ENCODE measurements at places on chromosomes 1 and 21. TPM values are rescaled to one million over a fixed set of nuclear protein-coding genes. Genes with fewer than 3 reads are reported as not detected.
A peak's percentile ranks its signal among the peaks of the same experiment; 100 is the strongest.

GRCh38 chr1:230191855-230192254 is 124.8 kb downstream of the GALNT2 start:
- no peak for DNase-seq

GRCh38 chr1:160363951-160364735 is 2.7 kb upstream of the NHLH1 start:
- DNase-seq = no peak

DNA sequence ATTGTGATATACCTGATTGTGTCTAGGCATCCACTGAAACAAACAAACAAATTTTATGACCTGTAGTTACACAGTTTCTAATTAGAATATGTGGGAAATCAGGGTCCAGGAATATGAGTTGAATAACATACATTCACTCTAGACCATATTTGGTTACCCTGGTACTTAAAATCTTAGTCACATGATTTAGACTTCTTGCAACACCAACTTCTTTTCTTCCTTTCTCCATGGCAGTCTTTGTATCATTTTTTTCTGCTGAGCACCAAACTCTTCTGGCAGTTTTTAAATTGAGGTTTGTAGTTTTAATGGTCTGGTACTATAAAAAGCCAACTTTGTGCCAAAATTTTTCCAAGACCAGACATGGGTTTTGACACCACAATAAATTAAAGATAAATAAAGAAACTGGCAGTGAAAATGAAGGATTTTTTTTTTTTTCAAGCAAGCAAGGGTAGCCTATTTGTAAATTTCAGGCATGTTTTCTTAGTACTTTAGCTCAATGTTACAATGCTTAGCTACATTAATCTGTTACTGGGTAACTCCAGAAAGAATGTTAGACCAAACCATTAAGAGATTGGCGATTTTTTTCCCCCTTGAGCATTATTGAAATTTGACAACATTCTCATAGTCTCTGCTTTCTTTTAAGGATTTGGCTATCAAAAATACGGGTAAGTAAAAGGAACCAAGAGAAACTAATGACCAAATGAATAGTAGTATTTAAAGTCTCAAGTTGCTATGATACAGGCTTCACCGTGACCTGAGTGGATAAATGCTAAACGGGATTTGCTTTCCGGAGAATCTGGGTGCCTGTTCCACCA is 108.5 kb downstream of the NFIA start:
- no peak for DNase-seq

DNA sequence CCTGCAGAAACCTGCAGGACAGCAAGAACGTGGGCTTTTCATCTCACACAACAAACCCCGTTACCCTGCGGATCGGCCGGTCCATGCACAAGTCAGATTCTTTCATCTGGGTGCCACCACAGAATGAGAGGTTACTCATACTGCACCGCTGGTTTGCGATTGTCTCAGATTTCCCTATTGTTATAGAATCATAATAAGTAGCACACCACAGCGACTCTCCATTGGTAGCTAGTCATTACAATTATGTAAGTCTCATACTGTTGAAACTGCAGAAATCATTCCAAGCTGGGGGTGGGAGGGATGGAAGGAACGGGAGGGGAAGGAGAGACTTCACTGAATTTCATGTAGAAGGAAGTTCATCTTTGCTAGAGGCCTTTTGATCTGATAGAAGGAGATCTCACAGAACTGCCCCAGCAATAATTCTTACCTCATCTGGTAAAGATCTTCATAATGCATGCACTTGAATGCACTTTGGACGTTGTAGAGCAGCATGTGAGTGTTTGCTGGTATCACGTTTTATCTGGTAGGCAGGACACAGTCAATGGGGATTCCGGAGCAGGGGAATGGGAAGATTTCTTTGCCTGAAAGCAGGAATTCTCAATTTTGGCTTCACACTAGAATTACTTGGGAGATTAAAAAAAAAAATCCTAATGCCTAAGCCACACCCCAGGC is 221.1 kb downstream of the KIF26B start:
- DNase-seq = no peak

MOV10 gene
- total RNA-seq = 60.3 TPM

RGS4 gene
- total RNA-seq = 280 TPM

RUNX3 gene
- under 0.01 TPM for total RNA-seq

GRCh38 chr1:167209044-167209443 is 11.6 kb upstream of the POU2F1 start:
- no peak for DNase-seq

DNA sequence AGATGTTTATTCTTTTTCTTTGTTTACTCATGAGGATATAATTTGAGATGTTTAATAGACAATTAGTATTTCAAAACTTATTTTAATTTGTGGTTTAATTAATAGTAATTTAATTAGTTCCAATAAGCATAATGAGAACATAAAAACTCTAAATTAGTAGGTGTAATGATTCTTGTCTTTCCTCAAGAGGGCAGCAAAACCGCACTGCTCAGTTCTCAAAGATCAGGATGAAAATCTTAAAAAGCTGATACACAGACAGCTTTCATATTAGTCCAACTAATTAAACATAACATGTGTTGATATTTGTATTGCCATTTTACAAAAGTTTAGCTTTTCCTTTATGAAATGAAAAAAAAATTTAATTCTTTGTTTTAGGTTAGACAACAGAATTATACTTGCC is 106.7 kb upstream of the C21orf91 start:
- DNase-seq = no peak

- DNase-seq = no peak
Measured at GRCh38 chr1:201288007-201288406, 4.7 kb downstream of the PKP1 start.

GRCh38 chr1:172163498-172164215 is 256.8 kb upstream of the C1orf105 start:
- DNase-seq = no peak

GRCh38 chr1:67552336-67552759 is 122.1 kb upstream of the SERBP1 start:
- DNase-seq = no peak

DNA sequence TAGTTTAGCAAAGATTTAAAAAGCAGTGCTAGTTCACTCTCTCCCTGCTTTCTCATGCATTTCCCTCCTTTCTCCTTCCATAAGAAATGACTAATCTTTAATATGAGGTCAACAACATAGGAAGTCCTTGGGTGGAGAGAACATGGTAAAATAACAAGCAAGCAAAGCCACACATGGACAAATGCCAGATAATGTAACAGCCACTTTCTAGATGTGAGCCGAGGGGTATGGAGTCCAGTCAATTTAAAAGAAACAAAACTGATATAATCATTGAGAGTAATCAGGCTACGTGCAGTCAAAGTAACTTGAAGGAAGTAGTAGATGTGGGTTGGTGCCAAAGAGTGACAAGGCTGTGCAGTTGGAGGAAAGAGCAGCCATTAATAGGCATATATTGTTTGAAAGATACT is 69.6 kb downstream of the DUSP10 start:
- DNase-seq = peak; percentile 15

KCNJ15 gene
- 0.04 TPM for total RNA-seq

DNA sequence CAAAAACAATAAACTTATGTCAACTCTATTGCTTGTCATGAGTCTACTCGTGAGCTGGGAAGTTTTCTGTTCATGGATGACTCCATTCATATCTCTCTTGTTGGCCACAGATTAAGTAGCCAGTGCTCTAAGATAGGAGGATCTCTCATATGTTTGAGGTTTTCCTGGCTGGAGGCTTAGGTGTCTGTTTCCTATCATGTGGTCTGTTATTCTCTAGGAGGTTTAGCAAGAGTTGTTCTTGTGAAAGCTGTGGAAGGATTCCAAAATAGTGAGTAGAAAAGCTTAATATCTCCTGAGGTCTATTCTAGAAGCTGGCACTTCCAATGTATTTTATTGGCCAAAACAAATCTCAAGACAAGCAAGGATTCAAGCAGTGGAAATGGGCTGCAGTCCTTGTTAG is 5.8 kb upstream of the KRTAP20-2 start:
- no peak for DNase-seq

GRCh38 chr1:11558871-11559590 is 80.1 kb downstream of the DISP3 start:
- DNase-seq = no peak

DNA sequence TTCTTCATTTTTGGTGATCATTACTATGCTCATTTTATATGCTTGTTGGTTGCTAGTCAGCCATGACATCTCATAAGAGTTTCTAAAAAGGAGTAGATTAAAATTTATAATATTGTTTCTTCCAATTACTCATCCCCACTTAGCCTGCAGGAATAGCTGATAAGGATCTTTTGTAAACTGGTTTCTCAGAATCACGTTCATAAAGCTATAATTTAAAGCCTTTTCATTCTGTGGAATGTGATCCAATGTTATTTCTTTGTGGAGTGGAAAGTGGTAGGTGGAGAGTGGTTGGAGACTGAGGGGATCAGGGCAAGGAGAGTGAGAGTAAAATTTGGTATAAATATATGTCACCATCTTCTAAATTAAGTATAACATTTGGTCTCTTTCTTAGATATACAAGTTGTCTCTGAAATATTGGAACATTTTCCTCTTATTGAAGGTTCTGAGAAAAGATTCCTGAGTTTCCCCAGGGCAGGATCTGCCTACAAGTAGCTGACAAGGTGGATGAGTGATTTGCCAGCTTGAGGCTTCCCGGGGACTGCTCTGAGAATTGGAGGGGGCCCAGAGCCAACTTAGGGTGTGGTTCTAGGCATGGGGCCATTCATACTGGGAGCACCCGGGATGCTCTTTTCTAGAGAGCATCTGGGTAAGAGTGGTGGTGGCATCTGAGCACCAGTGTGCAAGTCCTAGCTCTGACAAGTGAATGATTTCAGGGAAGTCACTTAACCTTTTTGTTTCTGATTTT is 116.4 kb downstream of the TBX19 start:
- DNase-seq = no peak

DNA sequence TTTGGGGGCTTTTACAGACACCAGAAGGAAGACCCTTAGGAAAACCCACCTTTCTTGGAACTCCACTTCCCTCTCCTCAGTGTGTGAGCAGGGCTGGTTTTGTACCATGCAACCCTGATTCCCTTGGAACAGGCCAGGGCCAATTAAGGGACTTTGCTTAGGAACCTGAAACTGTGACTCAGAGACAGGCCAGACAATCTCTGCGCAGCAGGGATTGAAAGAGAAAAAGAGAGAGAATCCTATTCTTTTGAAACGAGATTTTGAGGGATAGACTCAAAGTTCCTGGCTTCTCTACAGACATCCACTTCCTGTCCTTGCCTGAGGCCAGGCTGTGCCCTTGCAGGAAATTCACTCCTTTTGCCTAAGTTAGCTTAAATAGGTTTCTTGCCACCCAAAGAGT is 23.1 kb upstream of the C1orf198 start:
- DNase-seq = no peak

- no peak for DNase-seq
Measured at GRCh38 chr1:15384301-15384901, 25.3 kb upstream of the EFHD2 start.

ADAMTSL4 gene
- 0.46 TPM for total RNA-seq

- no peak for DNase-seq
Measured at GRCh38 chr1:201758499-201759050, 70.4 kb upstream of the IPO9 start.

DNA sequence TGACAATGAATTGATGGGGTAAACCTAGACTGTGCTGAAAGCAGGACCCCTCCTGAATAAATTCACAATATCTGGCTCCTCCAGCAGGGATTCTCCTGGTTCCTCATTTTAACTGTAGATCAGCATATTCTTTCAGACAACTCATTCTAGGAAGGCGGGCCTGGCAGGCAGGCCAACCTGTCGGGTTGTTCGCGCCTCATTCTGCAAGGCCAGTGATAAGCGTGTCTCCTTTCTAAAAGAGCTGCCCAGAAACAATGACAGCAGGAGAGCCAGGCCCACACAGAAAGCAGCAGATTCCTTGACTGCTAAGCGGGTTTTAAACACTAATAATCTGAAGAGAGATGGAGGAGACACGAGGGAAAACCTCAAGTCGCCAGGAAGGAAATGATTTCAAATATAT is 70.0 kb downstream of the NTPCR start:
- DNase-seq = no peak

CD52 gene
- total RNA-seq = not detected

DNA sequence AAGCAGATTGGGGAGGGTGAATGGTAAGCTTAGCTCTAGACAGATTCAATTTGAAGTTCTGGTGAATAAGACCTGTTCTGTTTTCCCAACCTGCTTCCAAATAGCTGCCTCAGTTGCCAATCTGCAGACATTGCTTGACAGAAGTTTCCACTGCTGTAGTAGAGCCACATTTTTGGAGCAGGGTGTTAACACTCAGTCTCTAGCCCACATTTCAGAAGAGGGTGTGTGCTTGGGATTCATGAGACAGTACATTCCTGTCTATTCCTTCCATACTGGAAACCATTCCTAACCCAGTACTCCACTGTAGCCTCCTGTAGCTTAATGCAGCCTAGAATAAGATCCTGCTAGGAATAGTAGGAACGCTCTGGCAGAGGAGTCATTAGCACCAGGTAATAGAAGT is 450.5 kb downstream of the NUF2 start:
- no peak for DNase-seq

DNA sequence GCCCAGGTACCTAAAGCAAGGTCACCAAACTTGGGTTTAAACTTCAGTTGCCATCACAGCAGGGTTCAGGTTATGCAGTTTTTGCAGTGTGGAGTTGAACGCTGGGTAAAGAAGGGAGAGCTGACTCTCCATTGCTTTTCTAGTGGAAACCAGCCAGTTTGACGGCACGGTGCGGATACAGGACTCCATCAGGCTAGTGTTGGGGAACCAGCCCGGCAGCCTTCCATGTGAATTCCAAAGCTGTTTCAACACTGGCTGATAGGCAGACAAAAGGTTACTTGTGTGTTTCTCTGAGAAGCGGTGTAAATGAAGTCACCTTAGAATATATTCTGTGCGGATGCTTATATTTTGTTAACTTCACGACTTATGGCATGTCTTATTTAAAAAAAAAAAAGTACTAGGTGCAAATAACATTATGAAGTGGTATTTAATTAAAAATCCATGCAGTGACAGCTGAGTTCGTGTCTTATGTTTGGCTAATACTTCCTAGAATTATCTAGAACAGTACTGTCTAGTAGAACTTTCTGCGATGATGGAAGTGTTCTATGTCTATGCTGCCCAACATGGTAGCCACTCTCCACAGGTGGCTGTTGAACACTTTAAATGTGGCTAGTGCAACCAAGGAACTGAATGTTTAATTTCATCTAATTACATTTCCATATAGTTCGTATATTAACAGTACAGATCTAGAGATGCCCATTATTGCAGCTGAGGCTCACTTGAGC is 29.9 kb upstream of the RCAN3 start:
- DNase-seq = no peak

Data from pulmonary artery endothelial cell (primary cell).